ENCODE measurements at places on chromosomes 12 and 14. TPM values are rescaled to one million over a fixed set of nuclear protein-coding genes. Genes with fewer than 3 reads are reported as not detected.
A peak's percentile ranks its signal among the peaks of the same experiment; 100 is the strongest.

DNA sequence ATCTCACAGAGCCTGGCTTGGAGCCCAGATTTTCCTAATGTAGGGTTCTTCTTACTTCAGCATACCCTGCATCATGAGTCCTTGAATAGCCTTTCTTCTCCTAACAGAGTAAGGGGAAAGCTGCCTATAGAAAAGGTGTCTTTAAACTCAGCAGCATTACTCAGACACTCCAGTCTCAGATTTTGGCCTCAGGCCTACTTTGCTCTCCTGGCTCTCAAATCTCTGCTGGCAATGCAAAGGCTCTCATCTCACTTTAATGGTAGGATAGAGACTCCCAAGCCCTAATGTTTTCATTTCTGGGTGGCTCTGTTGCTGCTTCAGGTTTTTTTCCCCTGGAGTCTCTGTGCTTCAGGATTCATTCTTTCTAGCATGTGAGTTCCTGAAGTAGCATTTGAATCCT, 9.1 kb upstream of the NKX2-8 start:
- DNase-seq, result no peak
- H3K27ac ChIP-seq, result no peak overlapping the region
- no peaks in the 10 kb centered on the region for H3K27me3 ChIP-seq
- H3K4me3 ChIP-seq, result no peak overlapping the region
- H3K4me1 ChIP-seq, result no peaks in the 10 kb centered on the region
- H3K36me3 ChIP-seq, result no peaks in the 10 kb centered on the region

DNA sequence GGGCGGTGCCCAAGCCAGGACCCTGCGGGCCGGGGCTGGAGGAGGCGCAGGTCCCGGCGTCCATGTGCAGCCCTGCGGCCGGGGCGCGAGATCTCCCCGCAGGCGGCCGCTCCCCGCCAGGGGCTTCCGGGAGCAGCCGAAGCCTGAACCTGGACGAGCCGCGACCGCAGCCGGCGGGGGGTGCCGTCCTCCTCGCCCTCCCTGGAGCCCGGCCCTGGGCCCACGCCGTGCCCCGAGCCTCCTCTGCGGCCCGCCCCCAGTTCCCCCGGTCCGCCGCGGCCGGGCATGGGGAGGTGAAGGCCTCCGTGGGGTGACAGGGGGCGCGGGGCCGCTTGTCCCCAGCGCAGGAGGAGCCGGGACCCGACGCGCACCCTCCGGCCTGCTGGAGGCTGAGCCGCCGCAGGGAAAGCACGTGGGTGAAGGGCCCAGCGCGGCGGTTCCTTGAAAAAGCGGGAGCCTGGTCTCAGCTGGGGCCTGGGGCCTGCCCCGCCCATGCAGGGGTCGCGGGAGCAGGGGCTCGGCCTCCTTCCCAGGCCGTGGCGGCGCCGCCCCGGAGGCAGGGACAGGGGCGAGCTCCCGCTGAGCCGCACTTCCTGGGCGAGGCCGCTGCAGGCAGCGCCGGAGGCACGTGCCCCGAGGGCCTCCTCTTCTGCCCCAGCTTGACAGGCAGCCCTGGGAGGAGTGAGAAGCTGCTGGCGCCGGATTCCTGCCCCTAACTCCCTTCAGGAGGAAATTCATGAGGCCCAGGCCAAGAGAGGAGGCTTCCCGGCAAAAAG, 55.6 kb upstream of the PPP2R5C start:
- H3K27ac ChIP-seq, result peak overlapping the region; percentile 5
- H3K27me3 ChIP-seq, result no peaks in the 10 kb centered on the region
- no peak overlapping the region for H3K4me3 ChIP-seq
- no peak for DNase-seq

DNA sequence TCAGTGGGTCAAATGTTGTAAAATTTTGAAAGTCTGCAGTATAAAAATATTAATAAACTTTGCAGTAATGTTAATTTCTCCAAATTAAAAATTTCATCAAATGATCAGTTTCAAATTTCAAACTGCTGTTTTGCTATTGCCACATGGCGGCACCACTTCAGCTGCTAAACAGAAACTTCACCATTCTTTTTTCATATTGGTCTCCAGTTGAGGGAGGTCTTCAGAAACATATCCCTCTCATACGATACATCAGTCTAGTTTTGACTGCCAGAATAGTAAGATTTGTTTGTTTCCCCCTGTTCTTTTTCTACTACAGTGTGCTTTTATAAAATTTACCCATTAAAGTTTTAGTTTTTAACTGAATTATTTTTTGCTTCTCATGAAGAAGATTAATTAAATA, 4.2 kb upstream of the TRHDE start:
- no peak overlapping the region for H3K4me3 ChIP-seq
- H3K27ac ChIP-seq, result no peak overlapping the region
- H3K4me1 ChIP-seq, result no peaks in the 10 kb centered on the region
- no peaks in the 10 kb centered on the region for H3K36me3 ChIP-seq
- H3K27me3 ChIP-seq, result no peaks in the 10 kb centered on the region
- no peak for DNase-seq

GRCh38 chr12:24143928-24144327, 194.5 kb upstream of the SOX5 start:
- no peak overlapping the region for H3K4me3 ChIP-seq
- no peak overlapping the region for H3K27ac ChIP-seq
- no peaks in the 10 kb centered on the region for H3K4me1 ChIP-seq
- DNase-seq, result no peak
- H3K27me3 ChIP-seq, result no peaks in the 10 kb centered on the region
- no peaks in the 10 kb centered on the region for H3K36me3 ChIP-seq

GRCh38 chr12:52647601-52648000, 4.4 kb downstream of the KRT2 start:
- H3K36me3 ChIP-seq, result no peaks in the 10 kb centered on the region
- H3K27ac ChIP-seq, result no peak overlapping the region
- H3K4me3 ChIP-seq, result no peak overlapping the region
- no peak for DNase-seq

- H3K27me3 ChIP-seq, result peaks cover 6% of the 10 kb centered on the region
- no peaks in the 10 kb centered on the region for H3K36me3 ChIP-seq
Observed at GRCh38 chr12:6823182-6824084, 1.8 kb downstream of the GPR162 start.

DTX3 gene
- total RNA-seq, result 0.37 TPM

CCDC197 gene
- total RNA-seq, result not detected

RFX4 gene
- total RNA-seq, result not detected

SIRT4 gene
- total RNA-seq, result 2.8 TPM

NGB gene
- not detected for total RNA-seq

PPM1H gene
- 8.0 TPM for total RNA-seq

SSTR1 gene
- not detected for total RNA-seq

All from HCT116 (cell line).